ENCODE measurements at places on chromosomes 16 and 17.

DNA sequence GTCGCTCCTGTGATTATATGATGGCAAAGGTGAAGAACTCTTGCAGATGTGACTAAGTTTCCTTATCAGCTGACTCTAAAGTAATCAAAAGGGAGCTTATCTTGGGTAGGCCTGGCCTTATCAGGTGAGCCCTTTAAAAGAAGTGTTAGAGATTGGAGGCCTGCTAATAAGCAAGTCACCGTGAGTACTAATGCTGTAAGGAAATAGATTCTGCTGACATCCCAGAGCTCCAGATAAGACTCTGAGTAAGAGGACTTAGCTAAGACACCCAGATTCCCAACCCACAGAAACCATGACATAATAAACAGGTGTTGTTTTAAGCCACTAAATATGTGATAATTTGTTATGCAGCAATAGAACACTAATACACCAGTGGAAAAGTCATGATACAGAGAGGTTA is 99.9 kb upstream of the FAM20A start:
- DNase-seq, result no peak

DNA sequence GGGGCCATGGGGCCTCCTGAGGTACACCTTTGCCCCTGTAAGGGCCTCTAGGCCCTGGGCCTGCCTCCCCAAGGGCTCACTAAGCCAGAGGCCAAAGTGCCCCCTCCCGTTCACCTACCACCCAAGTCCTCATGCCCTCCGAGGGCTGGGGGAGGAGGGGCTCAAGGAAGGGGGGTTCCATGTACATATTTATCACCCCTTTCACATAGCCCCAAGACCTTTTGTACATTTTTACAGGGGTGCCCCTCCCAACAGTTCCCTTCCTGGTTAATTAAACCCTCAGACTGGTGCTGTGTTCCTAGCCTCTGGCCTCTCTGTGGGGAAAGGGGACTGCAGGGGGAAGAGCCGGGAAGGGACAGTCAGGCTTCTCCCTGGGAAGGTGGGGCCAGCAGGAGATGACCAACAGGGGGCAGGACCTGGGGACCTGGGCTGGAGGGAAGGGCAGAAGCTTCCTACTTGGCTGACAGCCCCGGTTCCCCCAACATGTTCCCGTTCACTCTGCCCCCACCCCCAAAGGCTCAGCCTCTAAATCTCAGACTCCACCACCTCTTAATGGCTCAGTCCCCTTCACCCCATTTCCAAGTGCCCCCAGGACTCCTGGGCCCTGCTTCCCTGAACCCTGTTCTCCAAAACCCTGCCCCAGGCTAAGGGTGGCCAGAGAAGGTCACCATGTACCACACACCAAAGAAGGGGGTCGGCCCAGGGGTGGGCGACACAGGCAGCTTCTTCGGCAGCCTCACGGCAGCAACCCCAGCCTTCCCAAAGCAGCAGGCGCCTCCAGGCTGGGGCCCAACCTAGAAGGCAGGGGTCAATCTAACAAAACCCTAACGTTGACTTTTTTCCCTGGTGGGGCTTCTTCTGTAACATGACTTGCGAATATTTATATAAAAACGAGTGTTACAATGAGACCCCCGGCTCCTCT is 11.9 kb downstream of the FBRS start:
- DNase-seq, result no peak

GRCh38 chr17:80991645-80992076 is at the start of gene CHMP6:
TSS of gene CHMP6 (plus strand) at chr17:80991841. CDS start at chr17:80991919, 78 bp downstream.
- DNase-seq, result no peak

DNA sequence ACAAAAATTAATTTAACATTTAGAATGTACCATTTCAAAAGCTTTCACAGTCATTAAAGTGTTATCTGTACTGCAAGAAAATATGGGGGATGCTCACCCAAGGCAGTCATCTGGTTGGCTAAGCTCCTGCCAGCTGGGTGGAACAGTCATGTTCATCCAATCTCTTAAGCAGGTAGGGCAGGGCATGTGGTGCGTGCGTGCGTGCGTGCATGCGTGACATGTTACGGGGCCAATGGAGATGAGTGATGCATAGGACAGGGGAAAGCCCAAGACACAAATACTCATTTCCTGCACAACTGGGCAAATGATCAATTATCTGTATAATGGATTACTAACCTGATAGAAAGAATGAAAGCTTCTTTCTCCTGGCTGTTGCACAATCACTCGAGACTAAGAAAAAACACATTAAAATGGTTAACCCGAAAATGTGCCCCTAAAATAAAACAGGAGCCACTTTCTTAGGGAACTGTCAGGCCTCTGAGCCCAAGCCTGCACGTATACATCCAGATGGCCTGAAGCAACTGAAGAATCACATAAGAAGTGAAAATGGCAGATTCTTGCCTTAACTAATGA is 104.4 kb downstream of the MYO1D start:
- no peak for DNase-seq

DNA sequence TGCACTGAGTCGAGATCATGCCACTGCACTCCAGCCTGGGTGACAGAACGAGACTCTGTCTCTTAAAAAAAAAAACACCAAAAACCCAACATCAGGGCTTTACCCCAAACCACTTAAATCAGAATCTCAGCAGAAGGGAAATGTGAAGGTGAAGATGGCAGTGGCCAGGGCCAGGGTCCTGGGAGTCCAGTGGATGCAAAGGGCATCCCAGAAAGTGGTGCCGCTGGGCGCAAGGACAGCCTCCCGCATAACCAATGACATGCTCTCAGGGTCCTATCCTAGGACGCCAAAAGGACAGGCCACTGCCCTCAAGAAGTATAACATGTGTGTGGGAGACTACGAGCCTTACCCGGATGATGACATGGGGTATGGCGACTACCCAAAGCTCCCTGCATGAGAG is 7.9 kb downstream of the TUBD1 start:
- no peak for DNase-seq
